Neural crest cell (in vitro differentiated cells): ENCODE measurements at places on chromosomes 5 and 9. TPM values are rescaled to one million over a fixed set of nuclear protein-coding genes. Genes with fewer than 3 reads are reported as not detected.

Gene NIPBL
- total RNA-seq: 66.3 and 67.8 TPM in 2 replicates

Gene ADAMTS19
- 3.0 and 3.1 TPM in 2 replicates for total RNA-seq

Gene ENTPD8
- 0.12 and 0.14 TPM in 2 replicates for total RNA-seq

Gene MAMDC4
- 19.3 and 20.6 TPM in 2 replicates for total RNA-seq

Gene LCN1
- total RNA-seq: not detected in 2 replicates

Gene FABP6
- 1.3 and 1.5 TPM in 2 replicates for total RNA-seq

Gene FOXD4L3
- not detected in 2 replicates for total RNA-seq

- H3K27ac ChIP-seq: no peak overlapping the region
- no peak for DNase-seq
- H3K4me1 ChIP-seq: peaks cover 7% of the 10 kb centered on the region
- H3K4me3 ChIP-seq: no peak overlapping the region
These were observed 136.6 kb downstream of the GNA14 start for GRCh38 chr9:77511525-77511924.

- H3K4me3 ChIP-seq: no peak overlapping the region
- H3K27me3 ChIP-seq: no peaks in the 10 kb centered on the region
- no peaks in the 10 kb centered on the region for H3K4me1 ChIP-seq
- H3K27ac ChIP-seq: no peak overlapping the region
These were observed 87.8 kb downstream of the JAK2 start for GRCh38 chr9:5072871-5073270.

DNA sequence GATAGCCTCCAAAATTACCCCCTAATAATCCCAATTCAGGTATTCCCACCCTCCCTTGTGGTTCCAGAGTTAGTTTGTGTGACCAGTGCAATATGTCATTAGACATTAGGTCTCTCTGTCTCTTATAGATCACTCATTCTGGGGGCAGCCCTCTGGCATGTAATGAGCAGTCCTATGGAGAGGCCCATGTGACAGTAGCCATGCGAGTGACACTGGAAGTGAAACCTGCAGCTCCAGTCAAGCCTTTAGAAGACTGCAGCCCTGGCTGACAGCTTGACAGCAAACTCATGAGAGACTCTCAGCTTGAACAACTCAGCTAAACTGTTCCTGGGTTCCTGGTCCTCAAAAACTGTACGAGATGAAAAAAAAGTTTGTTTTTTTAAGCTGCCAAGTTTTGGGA is 54.0 kb upstream of the HSPB3 start:
- peaks cover 8% of the 10 kb centered on the region for H3K4me1 ChIP-seq
- no peak overlapping the region for H3K4me3 ChIP-seq
- no peaks in the 10 kb centered on the region for H3K27me3 ChIP-seq
- DNase-seq: no peak
- H3K36me3 ChIP-seq: no peaks in the 10 kb centered on the region

DNA sequence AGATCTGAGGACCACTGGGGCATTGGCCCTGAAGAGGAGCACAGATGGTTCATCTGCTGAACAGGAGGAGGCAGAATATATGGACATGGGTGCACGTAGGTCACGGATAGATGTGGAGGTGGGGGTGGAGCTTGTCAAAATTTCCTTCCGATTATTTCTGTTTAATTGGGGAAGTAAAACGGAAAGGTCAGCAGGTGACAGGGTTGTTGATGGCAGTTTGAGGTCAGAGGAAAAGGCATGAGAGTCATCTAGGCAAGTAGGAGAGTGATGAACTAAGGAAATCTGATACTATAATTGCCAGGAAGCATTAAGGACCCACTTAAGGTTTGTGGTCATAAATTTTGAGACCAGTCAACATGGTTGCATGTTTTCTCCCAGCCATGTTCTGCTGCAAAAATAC is 8.4 kb upstream of the FAM81B start:
- H3K27ac ChIP-seq: no peak overlapping the region
- no peaks in the 10 kb centered on the region for H3K4me1 ChIP-seq
- H3K36me3 ChIP-seq: no peaks in the 10 kb centered on the region
- no peak overlapping the region for H3K4me3 ChIP-seq
- no peak for DNase-seq

DNA sequence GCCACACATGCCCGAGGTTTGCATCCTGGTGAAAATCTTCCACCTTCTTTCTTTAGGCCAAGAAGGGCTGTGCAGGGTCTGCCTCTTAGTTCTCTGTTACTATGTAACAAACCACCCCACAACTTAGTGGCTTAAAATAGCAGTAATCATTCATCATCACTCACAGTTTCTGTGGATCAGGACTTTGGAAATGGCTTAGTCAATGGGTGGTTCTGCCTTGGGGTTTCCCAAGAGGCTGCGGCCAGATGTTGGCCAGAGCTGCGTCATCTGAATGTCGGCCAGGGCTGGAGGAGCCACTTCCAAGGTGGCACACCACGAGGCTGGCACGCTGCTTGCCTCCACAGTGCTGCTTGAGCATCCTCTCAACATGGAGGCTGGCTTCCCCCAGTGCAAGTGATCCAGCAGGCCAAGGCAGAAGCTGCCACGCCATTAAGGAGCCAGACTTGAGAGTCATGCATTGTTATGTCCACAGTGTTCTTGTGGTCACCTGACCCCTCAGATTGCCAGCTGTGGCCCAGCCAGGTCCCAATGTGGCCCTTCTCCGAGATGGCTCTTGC is 135.2 kb downstream of the RXRA start:
- no peaks in the 10 kb centered on the region for H3K36me3 ChIP-seq
- DNase-seq: no peak
- peaks cover 4% of the 10 kb centered on the region for H3K4me1 ChIP-seq
- H3K27me3 ChIP-seq: no peaks in the 10 kb centered on the region

DNA sequence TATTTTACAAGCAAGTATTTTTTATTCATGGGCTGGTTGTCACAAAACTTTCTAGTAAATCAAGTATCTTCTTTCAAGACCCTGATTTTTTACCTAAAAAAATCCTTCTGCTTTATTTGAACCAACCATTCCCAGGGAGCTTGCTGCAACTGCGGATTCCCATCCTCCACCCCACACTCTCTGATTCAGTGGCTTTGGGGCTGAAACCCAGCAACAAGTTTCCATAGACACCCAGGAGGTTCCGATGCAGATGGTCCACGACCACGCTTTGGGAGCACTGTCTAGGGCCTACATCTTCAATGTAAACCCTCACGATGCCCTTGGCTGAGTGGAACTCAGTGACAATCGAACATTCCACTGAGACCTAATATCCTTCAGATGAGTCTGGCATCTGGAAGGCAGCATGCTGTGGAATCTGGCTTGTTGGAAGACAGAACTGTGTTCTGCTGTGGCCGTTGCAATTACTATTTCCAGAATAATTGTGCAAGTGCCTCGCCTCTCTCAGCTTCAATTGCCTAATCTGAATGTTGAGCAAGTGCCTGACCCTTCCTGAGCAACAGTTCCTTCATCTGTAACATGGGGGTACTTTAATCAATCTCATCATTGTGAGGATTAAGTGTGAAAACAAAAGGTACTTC is 105.1 kb downstream of the INSYN2B start:
- H3K4me3 ChIP-seq: no peak overlapping the region
- no peaks in the 10 kb centered on the region for H3K36me3 ChIP-seq
- H3K27me3 ChIP-seq: no peaks in the 10 kb centered on the region
- H3K27ac ChIP-seq: no peak overlapping the region

- H3K27ac ChIP-seq: no peak overlapping the region
- DNase-seq: no peak
- no peaks in the 10 kb centered on the region for H3K36me3 ChIP-seq
- H3K27me3 ChIP-seq: peaks cover 13% of the 10 kb centered on the region
- no peak overlapping the region for H3K4me3 ChIP-seq
These were observed 4.6 kb downstream of the RALGPS1 start for GRCh38 chr9:126919193-126919592.

GRCh38 chr9:109251080-109251775 is 69.6 kb downstream of the EPB41L4B start:
- H3K27me3 ChIP-seq: no peaks in the 10 kb centered on the region
- peaks cover 9% of the 10 kb centered on the region for H3K4me1 ChIP-seq
- H3K36me3 ChIP-seq: no peaks in the 10 kb centered on the region
- H3K27ac ChIP-seq: peak overlapping the region; percentile 14
- DNase-seq: no peak

GRCh38 chr5:115375893-115376292 is 79.4 kb upstream of the CCDC112 start:
- no peaks in the 10 kb centered on the region for H3K36me3 ChIP-seq
- H3K27ac ChIP-seq: no peak overlapping the region
- no peaks in the 10 kb centered on the region for H3K27me3 ChIP-seq
- no peak overlapping the region for H3K4me3 ChIP-seq
- no peak for DNase-seq

DNA sequence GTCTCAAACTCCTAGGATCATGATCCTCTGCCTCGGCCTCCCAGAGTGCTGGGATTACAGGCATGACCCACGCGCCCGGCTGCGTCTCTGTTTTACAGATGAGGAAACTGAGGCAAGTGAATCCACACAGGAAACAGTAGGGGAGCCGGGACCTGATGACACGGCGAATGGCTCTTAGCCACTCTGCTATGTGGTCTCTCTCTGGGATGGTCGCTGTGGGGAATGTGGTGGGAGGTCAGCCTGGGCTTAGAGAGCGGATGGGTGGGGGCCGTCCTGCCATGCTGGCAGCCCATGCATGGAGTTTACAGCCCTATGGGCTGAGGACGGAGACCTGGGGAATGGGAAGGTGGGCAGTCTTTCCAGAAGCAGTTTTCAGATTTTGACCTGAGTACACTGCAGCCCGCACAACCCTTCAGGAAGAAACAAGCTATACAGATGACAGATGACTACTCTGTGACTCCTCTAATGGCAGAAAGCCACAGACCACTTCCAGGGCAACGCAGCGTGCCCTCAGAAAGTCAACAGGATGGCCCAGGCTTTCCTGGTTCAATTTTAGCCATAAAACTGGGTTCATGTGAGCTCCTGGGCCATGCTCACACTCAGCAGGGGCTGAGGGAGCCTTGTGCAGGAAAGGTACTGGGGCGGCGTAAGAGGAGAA is 136.1 kb upstream of the RAPGEF1 start:
- H3K4me1 ChIP-seq: peaks cover 11% of the 10 kb centered on the region
- H3K36me3 ChIP-seq: no peaks in the 10 kb centered on the region
- DNase-seq: no peak
- H3K4me3 ChIP-seq: no peak overlapping the region

DNA sequence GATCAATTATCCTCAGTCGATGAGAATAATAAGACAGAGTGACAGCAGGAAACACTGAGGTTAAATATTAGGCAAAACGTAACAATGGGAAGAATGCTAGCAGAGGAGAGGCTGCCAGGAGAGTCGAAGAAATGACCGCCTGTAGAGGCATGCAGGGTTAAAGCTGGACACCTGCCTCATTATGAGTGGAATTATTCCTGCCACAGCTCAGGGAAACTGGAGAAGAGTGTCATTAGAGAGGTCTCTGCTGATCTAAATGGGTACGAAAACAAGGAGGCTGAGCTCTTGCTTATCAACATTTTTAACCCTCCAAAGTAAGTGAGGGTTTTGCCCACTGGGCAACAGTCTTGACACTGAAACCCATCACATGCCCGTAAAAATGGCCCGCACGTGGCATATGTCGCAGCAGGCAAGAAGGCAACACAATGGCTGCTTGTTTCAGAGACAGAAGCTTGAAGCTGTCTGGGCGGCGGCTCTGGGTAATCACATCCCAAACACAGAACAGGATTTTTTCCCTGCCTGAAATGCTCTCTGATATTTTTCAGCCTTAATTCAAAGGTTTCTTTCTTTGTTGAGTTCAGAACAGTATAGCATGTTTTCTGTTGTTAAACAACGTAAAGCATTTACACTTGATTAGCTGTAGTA is 118.7 kb downstream of the MED27 start:
- peaks cover 5% of the 10 kb centered on the region for H3K36me3 ChIP-seq
- no peaks in the 10 kb centered on the region for H3K27me3 ChIP-seq
- H3K4me3 ChIP-seq: peak overlapping the region; percentile 0
- no peak overlapping the region for H3K27ac ChIP-seq
- DNase-seq: peak; percentile 14
- H3K4me1 ChIP-seq: peaks cover 50% of the 10 kb centered on the region

- H3K4me3 ChIP-seq: no peak overlapping the region
- no peaks in the 10 kb centered on the region for H3K27me3 ChIP-seq
- no peaks in the 10 kb centered on the region for H3K4me1 ChIP-seq
- no peak for DNase-seq
These were observed 533.9 kb upstream of the NUDT12 start for GRCh38 chr5:104096451-104096850.

DNA sequence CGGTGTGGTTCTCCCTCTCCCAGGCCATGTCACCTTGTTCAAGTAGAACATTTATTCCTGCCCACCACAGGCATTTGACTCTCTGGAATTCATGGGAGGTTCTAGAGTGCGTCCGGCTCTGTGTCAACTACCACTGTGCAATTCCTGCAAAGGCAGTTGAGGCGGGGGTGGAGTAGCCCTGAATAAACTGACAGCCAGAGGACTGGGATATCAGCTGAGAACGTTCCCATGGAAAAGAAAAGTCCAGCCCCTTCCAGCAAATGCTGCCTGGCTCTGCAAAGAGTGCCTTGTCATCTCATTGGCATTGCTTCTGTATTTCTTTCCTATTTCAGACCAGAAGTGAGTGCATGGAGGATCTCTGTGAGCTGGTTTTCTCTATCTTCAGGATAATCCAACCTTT is 18.9 kb upstream of the MEGF9 start:
- no peaks in the 10 kb centered on the region for H3K27me3 ChIP-seq
- H3K27ac ChIP-seq: no peak overlapping the region
- H3K4me3 ChIP-seq: no peak overlapping the region
- H3K4me1 ChIP-seq: peaks cover 21% of the 10 kb centered on the region

DNA sequence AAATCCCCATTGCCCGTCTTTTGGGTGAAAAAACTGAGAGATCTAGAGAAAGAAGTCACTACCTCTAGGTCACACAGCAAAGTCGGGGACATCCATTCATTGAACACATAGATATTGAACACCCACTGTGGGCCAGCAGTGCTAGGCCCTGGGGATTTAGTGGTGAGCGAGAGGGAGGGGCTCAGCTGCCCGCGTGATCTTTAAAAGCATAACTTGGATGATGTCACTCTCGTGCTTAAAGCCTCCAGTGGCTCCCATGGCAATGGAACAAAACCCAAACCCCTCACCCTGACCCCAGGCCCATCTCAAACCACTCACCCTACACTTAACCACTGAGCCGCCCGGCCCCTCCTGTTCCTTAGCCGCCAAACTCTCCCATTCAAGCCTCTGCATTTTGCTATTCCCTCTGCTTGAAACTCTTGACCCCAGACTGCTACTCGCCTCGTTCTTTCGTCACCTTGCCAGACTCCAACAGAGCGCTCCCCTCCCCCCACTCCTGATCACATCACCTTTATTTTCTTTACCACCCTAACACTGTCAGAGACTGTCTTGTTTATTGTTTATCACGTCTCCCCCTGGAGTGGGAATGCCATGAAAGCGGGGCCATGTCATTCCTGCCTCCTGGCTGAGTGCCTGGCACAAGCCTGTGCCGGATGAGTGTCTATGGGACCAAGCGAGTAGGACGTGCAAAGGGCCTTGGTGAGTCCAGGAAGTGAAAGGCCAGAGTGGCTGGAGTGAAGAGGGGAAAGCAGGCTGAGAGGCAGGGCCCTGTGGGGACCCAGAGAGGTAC is 710 bp upstream of the PIP5KL1 start:
- peaks cover 54% of the 10 kb centered on the region for H3K27me3 ChIP-seq
- peaks cover 36% of the 10 kb centered on the region for H3K4me1 ChIP-seq
- DNase-seq: no peak
- H3K36me3 ChIP-seq: no peaks in the 10 kb centered on the region
- peak overlapping the region; percentile 13 for H3K27ac ChIP-seq

GRCh38 chr9:99226054-99226453 is 4.0 kb downstream of the SEC61B start:
- H3K36me3 ChIP-seq: peaks cover 5% of the 10 kb centered on the region
- peaks cover 23% of the 10 kb centered on the region for H3K4me1 ChIP-seq
- no peak for DNase-seq
- H3K27ac ChIP-seq: no peak overlapping the region
- no peak overlapping the region for H3K4me3 ChIP-seq
